Stimulated activated effector memory CD8-positive, alpha-beta T cell treated with anti-CD3 and anti-CD28 coated beads, Interleukin-12 subunit alpha, Interleukin-12 subunit beta, amount 100 ng/mL, for 72 hours (primary cell): ENCODE measurements at places on chromosomes 2 and 18.

DNA sequence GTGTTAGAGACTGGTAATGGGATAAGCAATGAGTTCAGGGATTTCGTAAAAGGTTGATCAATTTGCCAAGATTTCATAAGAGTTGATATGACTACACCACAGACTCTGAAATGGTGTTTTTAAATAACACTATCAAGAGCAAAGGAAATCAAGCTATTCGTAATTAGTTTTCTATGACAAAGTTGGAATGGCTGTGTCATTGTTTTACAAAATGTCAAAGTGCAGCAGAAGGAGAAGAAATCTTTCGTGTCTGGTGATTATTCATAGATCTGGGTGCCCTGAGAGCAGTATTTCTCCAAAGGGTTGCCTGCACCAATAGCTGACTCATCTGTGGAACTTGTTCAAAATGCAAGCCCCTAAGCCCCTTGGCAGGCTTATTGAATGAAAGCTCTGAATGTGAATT lies 70.1 kb downstream of the NABP1 start:
- no peak for DNase-seq

DNA sequence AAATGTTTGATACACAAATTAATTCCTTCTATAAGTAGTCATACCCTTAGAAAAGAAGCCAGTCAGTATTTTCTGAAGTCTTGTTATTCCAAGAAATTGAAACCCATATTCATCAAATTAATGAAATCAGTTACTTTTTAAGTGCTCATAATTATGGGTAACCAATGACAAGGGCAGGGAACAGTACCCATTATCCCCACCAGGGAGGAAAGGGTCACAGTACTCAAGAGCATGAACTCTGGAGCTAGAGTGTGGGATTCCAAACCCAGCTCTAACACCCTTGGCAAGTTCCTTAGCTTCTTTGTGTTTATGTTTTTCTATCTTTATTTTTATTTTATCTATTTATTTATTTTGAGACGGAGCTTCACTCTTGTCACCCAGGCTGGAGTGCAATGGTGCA lies 68.4 kb downstream of the CCDC148 start:
- DNase-seq, result no peak

DNA sequence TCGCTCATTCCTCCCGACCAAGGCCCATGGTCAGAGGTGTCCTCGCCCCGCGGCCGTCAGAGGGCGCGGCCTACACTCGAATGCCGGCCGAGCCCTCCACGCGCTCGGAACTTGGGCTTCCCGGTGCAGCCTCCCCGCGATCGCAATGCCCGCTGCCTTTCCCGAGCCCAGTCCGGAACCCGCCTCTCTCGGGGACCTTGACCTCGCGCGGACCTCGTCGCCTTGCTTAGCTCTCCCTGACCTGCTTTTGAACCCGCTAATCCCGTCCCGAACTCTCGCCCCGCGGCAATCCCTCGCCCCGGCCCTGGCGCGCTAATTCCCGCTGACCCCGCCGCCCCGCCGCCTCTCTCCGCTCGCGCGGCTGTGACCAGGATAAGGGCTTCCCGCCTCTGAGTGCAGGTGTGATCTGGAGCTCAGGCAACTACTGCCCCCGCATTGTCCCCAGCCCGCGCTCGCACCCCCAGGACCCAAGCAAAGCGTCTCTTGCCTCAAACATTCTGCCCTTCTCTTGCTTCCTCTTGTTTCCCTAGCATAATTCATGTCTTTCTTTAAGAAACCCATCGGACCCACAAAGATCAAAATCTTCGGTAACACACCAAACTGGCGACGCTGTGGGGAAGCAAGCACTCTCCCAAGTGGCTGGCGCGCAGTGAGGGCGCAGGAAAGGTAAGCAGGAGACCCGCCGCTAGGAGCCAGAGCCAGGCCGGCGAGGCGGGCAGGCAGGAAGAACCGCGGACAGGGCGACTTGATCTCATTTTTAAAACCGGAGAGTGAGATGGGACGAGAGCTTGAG lies 46.6 kb upstream of the ATP6V1B1 start:
- DNase-seq, result no peak

DNA sequence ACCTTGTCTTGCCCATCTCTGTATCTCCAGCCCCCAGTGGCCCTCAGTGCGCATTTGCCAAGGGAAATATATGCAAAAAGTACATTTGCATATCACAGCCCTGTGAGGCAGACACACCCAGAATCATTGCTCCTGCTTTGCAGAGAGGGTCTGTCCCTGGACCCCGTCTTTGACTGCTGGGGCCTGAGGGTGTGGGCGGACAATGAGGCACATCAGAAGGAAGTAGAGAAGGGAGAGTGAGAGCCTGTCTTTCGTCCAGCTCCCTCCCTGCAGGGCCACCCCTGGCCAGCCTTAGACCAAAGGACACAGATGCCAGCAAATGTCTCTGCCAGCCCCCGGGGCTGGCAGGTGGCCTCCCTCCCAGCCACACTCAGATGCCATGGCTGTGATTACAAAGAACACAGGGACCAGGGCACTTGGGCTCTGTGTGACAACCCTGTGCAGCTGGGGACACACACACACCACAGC lies 516.2 kb upstream of the MYT1L start:
- DNase-seq, result no peak

DNA sequence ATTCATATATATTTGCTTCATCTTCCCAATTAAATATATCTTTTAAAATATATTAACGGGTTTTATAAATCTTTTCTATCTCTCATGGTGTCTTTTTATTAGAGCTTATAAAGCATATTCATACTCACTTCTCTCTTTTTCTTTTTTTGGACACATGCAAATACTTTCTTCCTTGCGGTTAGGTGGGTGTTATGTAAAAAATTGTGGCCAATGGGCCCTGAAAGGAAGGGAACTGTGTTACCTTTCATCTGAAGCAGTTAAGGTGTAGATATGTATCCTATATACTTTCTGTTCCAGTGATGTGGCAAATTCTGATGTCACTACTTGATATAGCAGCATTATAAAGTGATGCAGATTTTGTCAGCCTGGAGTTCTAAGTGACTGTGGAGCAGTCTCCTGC lies 714.5 kb downstream of the PLCL1 start:
- DNase-seq, result no peak

GRCh38 chr2:148928395-148928794 lies 53.4 kb downstream of the KIF5C start:
- no peak for DNase-seq

- no peak for DNase-seq
Observed at GRCh38 chr2:124267794-124268193, 242.7 kb downstream of the CNTNAP5 start.
